ENCODE measurements at places on chromosomes 6 and 20. TPM values are rescaled to one million over a fixed set of nuclear protein-coding genes. Genes with fewer than 3 reads are reported as not detected.

Gene TREML2
- total RNA-seq: 1.2 TPM

Gene STX11
- total RNA-seq: 29.2 TPM

GRCh38 chr20:16661756-16662155, 68.1 kb upstream of the SNRPB2 start:
- H3K27ac ChIP-seq: no peak overlapping the region
- DNase-seq: no peak
- H3K27me3 ChIP-seq: no peaks in the 10 kb centered on the region
- H3K4me1 ChIP-seq: no peaks in the 10 kb centered on the region
- no peaks in the 10 kb centered on the region for H3K36me3 ChIP-seq

GRCh38 chr6:19465256-19465655, 371.9 kb upstream of the ID4 start:
- no peak overlapping the region for H3K27ac ChIP-seq
- H3K27me3 ChIP-seq: no peaks in the 10 kb centered on the region
- no peaks in the 10 kb centered on the region for H3K36me3 ChIP-seq
- no peaks in the 10 kb centered on the region for H3K4me1 ChIP-seq

DNA sequence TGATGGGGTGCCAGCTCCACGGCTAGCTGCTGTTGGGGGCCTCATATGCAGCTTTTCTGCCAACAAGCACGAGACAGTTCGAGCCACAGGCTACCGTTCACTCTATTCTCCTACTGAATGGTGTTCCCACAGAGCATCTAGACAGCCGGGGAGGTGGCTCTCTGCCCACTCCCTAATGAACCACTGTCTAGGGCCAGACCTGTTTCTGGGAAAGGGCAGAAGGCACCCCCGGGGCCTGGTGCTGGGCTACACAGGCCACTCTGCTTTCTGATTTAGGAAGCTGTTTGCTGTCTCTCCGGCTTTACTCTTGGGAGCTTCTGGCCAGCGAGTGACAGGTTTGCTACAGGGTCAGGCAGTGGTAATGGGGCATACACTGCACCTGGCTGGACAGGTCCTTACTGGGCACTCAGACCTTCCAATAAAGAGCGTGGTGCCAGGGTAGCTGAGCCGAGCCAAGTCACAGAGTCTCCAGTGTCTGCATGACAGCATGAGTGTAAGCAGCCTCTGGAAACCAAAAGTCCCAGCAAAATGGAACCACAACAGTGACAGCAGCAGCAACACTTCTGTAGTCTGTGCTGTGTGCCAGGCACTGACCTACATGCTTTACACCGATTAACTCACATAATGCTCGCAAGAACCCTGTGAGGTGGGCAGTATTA, 8.4 kb downstream of the CCDC167 start:
- H3K4me1 ChIP-seq: peaks cover 44% of the 10 kb centered on the region
- peak; percentile 47 for DNase-seq
- H3K27ac ChIP-seq: no peak overlapping the region
- H3K4me3 ChIP-seq: no peak overlapping the region
- no peaks in the 10 kb centered on the region for H3K36me3 ChIP-seq
- H3K27me3 ChIP-seq: no peaks in the 10 kb centered on the region
